Effector CD4-positive, alpha-beta T cell (primary cell): ENCODE measurements at places on chromosomes 16 and 17.

- DNase-seq: no peak
Observed at GRCh38 chr17:76867578-76868175, 527 bp upstream of the MGAT5B start.

DNA sequence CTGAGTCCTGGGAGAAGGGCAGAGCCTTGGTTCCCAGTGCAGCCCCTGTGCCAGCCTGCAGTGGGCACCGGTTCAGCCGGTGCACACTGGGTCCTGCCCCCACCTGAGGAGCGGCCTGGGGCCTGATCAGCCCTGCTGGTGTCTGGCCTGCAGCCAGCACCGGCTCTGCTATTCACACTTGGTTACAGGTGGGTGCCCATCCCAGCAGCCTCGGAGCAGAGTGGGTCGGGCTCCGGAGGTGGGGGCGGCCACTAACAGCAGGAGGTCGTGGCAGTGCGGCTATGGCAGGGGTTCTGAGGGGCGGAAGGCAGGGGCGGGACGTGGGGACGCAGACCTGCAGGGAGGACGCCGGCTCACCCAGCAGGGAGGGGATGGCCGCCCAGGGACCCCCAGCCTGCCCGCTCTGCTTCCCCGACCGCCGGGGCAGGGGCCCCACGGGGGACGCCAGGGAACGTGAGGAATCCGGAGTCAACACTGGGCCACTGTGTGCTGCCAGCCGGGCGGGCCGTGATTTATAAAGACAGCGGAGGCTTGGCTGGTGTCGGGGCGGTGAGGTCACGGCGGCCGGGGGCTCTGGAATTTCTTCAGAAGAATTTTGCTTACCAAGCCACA is 20.3 kb downstream of the METRNL start:
- no peak for DNase-seq

DNA sequence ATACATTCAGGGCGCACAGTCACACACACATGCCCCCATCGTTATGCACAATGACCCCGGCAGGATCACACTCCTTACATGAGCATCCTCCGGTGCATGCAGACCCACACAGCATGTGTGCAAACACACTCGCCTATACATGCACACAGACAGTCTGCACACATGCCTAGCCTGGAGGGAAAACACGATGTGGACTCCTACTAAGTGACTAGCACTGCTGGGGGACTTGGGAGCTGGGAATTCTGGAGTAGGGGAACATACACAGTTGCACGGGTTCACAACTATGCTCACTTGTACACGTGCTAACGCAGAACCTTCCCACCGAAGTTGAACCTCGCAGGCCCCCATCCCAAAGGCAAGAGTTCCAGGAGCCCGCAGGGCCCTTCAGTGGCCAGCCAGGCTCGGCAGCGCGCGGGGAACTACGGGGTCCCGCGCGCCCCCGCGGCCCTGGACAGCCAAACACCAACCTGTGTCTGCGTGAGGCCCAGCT is 2.0 kb downstream of the DLX3 start:
- no peak for DNase-seq

- no peak for DNase-seq
Observed at GRCh38 chr17:20053361-20053964, 44.3 kb downstream of the SPECC1 start.

- DNase-seq: no peak
Observed at GRCh38 chr17:74605361-74605760, 13.3 kb upstream of the CD300LD start.

DNA sequence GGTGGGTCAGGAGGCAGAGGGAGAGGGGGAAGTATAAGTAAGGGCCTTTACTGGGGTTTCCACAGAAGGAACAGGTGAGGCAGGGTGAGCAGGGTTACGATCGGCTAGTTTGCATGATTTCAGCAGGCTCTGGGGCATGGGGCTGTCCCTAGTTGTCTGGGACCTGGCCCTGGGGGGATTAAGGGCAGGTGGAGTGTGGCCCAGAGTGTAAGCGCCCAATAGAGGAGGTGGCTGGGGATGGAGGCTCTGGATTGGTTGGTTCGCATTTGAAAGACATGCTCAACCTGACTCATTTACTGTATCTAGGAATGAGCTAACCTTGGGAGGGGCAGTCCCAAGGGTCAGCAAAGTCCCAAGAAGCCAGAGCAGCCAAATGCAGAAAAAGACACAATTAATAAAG is 230.3 kb downstream of the MAP2K4 start:
- DNase-seq: no peak

DNA sequence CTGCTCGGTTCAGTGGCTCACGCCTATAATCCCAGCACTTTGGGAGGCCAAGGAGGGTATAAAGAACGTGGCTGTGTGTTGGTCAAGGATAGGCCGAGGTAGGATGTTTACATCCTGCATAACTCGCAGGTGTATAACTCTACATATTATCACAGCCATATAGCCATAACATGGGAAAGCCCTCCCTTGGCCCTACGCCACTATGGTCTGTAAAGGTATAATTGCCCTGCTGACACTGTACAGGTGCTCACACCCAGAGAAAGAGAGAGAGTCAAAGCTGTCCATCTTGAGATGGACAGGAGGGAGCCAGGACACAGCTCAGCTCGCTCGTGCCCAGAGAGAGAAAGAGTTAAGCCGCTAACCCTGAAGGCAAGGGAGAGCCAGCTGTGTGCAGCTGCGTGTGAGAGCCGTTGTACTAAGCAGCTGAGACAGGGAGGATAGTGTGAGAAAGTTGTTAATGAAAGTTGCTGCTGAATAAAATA is 30.4 kb upstream of the DHX8 start:
- DNase-seq: no peak

- no peak for DNase-seq
Observed at GRCh38 chr16:3458852-3459361, 15.4 kb downstream of the NAA60 start.

DNA sequence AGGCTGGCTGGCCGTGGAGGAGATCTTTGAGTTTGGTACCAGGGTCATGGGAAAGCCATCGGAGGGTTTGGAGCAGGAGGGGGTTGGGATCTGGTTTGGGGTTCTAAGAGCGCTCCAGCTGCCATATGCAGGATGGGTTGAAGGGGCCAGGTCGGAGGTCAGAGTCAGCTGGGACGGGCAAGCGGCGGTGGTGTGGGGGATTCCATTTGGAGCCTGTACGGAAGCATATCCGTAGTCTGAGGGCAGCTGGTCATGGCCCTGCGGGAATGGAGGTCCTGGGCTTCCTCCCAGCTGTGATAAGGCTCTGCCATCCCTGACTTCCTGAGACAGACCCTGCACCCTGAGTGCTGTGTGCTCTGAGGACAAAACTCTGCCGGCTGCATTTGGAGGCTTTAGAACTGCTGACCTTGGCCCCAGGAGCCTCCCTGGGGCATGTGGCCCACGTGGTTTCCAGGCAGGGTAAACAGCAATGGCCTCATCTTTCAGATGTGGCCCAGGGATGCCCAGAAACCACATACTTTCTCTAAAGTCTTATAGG is 46.5 kb downstream of the ATP2C2 start:
- no peak for DNase-seq

- DNase-seq: no peak
Observed at GRCh38 chr17:885971-886571, 93.5 kb downstream of the NXN start.

- DNase-seq: no peak
Observed at GRCh38 chr17:31534223-31534888, 142.9 kb downstream of the RAB11FIP4 start.

GRCh38 chr16:47017636-47018035 is 44.2 kb upstream of the DNAJA2 start:
- no peak for DNase-seq

- DNase-seq: no peak
Observed at GRCh38 chr16:55284718-55285099, 39.3 kb upstream of the IRX6 start.

DNA sequence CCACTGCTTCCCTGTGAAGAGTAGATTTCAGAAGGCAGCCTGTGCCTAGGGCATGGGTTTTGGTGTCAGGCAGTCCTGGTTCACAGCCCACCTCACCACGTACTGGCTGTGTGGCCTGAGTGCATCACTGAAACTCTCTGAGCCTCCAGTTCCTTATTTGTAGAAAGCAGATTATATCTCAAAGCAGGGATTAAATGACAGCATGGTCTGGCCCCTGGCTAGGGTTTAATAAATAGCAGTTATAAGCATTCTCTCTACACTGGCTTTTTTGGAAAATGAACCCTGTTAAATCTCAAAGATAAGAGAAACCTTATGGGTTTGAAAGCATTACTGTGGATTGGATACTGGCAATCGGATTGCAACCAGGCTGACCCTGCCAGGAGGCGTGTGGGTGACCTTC is 2.9 kb upstream of the MT1M start:
- DNase-seq: no peak

DNA sequence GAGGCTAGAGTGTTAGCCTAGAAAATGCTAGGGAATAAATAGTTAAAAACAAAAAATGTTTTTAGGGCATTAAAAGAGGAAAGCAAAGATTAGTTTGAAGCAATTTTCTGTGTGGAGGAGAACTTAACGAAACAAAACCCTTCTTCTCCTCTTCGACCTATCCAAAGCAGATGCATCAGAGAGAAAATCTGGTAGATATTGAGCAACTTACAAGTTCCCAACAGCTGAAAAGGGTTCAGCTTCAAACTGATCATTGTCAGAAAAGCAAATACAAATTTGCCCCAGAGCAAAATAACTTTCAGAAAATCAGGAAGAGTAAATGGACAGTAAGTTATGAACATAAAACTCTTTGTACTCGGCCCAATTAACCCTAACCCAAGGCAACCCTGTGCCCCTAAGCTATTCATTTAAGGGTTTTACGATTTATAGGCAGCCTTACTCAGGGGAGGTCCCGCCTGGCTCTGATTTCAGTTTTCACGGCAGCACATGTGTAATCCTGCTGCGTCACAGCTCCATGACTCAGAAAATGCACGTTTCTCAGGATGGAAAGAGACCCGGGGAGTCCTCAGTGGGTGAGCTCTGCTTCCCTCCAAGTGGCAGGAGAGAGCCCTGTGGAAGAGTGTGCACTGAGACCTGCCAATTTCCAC is 405.7 kb upstream of the SALL1 start:
- DNase-seq: no peak

DNA sequence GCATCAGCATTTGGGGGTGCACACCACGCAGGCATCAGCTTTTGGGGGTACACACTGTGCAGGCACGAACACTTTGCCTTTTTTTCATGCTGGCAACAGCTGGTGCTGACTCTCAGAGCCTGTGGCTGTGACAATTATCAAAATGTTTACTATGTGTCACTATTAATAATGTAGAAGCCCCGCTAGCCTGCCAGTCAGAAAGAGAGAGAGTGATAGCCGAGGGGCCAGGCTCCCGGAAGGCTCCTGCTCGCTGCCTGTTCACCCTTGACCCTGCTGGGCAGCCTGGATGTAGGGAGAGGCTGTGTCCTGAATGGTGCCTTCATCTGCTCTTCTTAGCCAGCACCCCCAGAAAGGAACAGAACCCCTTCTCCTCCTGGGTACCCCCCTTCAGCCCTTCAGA is 61.9 kb downstream of the SDK2 start:
- DNase-seq: no peak

- no peak for DNase-seq
Observed at GRCh38 chr17:3732210-3732621, 8.5 kb downstream of the HASPIN start.

- DNase-seq: no peak
Observed at GRCh38 chr16:85601730-85602401, 11.3 kb upstream of the GSE1 start.

GRCh38 chr16:56709443-56710040 is 20.4 kb upstream of the NUP93 start:
- no peak for DNase-seq

GRCh38 chr17:72434991-72435618 is 314.3 kb downstream of the SOX9 start:
- no peak for DNase-seq

- DNase-seq: peak; percentile 51
Observed at GRCh38 chr17:74737299-74738050, 419 bp downstream of the RAB37 start.

- no peak for DNase-seq
Observed at GRCh38 chr17:9472541-9472940, 103.1 kb downstream of the STX8 start.

DNA sequence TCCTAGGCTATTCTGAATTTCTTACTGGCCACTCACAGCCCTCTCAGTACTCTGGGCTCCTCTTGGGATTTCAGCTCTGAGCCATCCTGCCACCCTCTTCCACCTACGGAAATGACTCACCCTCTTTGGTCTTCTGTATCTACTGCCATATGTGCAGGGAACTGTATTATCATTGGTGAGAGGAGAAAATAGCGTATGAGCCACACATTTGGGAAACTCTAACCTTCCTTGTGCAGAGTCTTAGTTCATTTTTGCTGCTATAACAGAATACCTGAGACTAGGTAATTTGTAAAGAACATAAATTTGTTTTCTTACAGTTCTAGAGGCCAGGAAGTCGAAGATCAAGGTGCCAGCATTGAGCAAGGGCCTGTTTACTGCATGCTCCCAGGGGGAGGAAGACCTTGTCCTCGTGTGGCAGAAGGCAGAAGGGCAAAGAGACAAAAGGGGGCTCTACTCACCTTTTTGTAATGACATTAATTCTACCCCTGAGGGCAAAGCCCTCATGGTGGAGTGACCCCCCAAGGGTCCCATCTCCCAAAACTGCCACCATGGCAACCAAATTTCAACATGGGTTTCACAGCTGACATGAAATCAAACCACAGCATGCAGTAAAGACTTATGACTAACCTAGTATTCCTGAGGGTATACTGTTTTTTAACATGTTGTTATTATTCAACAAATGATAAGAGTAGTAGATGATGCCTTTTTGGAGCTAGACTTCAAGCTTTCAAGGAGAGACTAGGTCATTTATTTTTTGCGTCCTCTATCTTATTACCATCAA is 191.8 kb downstream of the PRKCA start:
- DNase-seq: no peak

DNA sequence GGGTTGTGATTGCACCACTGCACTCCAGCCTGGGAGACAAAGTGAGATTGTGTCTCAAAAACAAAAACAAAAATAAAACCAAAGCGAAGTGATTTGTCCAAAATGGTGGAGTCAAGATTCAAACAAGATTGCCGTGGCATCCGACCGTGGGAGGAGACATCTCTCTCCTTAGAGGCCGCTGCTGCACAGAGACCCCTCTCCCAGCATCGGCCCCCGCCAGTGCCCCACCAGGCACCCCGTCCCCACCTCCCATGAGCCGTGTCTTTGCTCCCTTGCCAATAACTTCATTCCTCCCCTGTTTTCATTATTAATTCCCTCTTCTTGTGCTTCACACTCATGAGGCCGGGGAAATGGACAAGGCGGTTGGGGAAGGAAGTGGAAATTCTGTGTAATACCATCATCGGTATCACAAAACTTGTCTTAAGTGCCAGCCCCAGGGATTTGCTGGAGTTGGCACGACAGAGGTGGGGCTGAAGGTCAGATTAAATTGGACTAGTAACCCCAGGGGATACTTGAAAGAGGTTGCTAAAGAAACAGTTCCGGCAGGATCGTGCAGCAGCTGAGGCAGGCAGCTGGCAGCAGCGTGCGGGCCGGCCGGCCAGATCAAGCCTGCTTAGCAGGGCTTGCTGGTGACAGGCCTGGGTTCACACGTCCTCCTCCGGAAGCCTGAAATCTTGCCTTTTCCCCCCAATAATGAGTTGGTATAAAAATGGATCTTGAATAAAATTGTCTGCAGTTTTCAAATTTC is 66.8 kb downstream of the RTN4RL1 start:
- DNase-seq: no peak

- no peak for DNase-seq
Observed at GRCh38 chr17:72734613-72735012, 357.9 kb downstream of the SLC39A11 start.
